ENCODE measurements at places on chromosomes 2 and 18. TPM values are rescaled to one million over a fixed set of nuclear protein-coding genes. Genes with fewer than 3 reads are reported as not detected.

IL1RL2 gene
- 1.9 TPM for total RNA-seq

GLI2 gene
- 2.6 TPM for total RNA-seq

SLC4A3 gene
- total RNA-seq = 3.9 TPM

USP40 gene
- total RNA-seq = 57.8 TPM

CCDC102B gene
- total RNA-seq = 5.4 TPM

FOXD4L1 gene
- total RNA-seq = 0.24 TPM

GPR35 gene
- total RNA-seq = 0.32 TPM

ZFAND2B gene
- 49.8 TPM for total RNA-seq

HDHD2 gene
- total RNA-seq = 69.6 TPM
